ENCODE measurements at places on chromosomes 2 and 18.

DNA sequence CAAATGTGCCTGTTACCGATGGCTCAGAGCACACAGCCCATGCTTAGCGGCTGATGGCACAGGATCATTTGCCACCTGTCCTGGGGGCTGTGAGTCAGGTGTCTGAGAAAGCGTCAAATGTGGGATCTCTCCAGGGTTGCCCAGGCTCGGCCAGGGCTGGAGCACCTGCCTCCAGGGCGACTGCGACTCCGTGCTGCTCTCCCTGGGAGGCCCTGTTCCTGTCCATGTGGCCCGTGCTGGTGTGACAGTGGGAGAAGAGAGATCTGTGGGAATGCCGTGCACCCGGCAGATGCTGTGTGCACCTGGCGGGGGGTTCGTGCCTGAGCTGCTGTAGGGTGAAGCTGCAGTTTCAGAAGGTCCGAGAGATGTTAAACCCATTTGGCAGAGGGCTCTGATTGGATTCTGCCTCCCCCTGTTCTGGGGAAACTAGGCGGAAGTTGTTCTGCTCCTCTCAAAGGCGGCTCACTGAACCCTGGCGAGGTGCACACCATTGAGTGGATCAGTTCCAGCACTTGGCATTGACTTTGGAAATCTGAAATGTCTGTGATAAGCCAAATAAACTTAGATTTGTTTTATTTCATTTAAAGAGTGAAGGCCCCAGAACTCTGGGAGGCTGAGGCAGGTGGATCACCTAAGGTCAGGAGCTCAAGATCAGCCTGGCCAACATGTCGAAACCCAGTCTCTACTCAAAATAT lies 34.7 kb upstream of the TPO start:
- DNase-seq: no peak

GRCh38 chr2:11621410-11621809 lies 48.6 kb downstream of the NTSR2 start:
- DNase-seq: no peak

DNA sequence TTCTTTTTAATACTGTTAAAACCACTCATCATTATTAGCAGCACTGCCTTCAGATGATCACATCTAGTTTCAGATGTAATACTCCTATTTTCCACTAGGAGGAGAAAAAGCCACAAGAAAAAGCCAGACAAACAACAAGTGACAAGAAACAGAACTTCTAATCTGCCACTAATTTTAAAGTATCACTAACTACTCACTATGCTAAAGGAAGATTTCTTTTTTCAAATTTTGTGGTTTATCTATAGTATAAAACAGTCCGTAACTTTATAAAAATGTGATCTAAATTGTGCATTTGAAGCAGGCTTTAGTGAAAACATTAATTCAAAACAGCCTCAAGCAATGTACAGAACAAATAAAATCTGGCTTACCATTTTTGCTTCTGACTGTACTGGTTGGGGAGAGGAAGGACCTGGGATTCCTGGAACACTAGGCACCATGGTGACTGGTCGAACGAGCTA lies 56.8 kb downstream of the ATF2 start:
- peak; percentile 58 for DNase-seq

GRCh38 chr2:148764815-148765214 lies 110.2 kb upstream of the KIF5C start:
- DNase-seq: no peak

DNA sequence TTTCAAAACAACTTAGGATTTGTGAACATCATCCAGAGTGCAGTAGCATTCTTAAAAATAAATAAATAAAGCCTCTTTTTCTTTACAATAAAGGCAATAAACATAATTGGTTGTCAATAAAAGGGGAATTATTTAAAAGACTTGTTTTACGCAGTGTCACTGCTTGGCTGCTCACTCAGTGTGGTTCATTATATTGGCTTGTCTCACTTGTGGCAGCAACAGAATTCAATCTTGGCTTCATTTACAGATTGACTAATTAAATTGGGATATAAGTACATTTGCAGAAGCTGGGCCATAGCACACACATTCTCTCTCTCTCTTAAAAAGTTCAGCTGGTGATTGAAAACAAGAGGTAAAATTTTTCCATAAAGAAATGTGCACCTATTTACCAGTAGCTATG lies 1027.6 kb downstream of the LRP1B start:
- DNase-seq: no peak

Data from astrocyte of the spinal cord (primary cell).